ENCODE measurements at places on chromosomes 1 and 21.

DNA sequence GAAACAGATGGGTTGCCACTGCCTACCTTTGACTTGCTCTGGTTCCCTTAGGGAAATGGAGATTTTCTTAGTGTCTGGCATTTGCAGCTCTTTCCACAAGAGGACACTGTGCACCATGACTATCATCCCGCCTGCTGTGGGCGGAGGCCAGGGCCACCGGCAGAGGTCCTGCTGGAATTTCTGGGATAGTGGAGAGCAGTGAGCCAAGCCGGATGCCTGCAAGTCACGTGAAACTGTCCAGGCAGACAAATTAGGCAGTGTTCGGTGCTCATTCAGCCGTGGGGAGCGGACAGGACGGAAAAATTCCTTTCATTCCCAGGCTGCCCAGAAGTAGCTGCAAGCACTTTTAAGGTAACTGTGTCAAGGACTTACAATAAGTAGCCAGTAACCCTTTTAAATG lies 43.4 kb downstream of the IGSF5 start:
- DNase-seq: no peak

DNA sequence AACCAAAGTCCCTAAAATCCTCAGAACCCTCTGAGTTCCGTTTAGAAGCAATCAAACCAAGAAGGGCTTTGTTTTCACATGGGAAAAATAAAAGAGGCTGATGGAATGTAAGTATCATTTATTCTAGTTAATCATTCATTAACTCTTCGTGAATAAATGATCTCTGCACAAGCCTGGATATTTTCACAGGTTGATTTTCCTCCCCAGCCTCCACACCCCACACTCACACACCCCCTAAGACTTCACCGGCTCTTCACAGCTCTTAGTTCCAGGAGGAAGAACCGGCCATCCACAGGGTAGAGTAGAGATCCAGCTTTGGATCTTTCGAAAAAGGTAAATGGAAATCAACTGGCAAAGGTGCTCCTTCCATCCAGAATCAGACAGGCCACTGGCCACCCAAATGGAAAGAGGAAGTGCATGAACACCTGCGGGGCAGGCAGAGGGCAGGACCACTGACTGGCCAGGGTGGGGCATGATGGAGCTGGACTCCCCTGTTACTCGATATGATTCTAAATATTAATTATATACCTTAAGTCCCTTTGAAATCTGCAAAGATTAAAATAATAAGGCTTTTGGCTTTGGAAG lies 10.0 kb downstream of the C1orf198 start:
- no peak for DNase-seq

DNA sequence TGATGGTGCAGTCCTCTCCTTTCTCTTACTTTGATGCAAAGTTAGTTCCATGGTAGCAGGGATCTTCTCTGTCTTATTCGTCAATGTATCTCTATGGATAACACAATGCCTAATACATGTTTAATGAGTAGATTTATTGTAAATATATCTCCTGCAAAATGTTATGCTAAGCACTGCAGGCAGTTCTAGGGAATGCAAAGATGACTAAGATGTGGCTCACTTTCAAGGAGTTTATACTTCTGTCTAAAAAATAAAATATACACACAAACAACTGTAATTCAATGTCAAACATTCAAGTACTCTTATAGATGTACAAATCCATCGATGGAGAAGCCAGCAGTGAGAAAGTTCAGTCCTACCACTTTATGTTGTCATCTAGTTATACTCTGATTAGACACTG lies 194.3 kb downstream of the KCTD3 start:
- DNase-seq: no peak

DNA sequence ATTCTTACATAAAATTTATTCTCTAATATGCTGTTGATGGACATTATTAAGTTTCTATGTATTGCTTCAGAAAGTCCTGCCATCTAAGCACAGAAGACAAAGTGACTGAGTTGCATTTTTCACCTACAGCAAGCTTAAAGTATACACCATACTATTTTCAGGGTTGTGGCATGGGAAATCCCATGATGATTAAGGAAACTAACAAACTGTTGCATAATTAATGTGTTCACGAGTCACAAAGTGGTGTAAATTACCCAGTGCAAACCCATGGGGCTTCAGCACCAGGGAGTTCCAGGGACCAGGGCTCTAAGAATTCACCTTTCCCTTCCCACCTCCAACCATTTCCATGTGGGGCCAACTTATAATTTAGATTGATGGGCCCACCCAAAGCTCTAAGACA lies 81.9 kb upstream of the NR5A2 start:
- DNase-seq: no peak

DNA sequence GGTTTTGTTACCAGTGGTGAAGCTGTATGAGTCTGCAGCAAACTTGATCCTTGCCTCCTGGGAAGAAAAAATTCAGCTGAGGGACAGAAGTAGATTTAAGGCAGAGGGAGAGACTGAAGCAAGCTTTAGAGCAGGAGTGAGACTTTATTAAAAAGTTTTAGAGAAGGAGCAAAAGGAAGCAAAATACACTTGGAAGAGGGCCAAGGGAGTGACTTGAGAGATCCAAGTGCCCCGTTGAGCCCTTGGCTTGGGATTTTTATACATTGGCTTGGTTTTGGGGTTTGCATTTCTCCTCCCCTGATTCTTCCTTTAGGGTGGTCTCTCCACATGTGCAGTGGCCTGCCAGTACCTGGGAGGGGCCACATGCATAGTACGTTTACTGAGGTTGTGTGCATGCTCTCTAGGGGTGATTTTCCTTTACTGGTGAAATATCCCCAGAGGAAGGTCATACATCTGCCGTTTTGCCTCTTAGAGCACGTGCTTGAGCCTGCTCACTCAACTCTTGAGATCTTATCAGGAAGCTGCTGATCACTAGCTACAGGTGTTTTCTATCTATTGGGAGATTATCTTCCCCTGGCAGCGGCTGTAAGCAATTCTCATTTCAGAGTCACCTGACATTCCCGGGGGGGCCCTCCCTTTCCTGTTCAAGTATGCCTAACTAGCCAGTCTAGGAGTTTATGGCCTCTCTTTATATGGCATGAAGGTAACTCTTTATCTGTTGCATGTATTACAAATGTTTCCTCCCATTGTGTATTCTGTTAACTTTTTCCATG lies 20.3 kb downstream of the FASLG start:
- DNase-seq: no peak

- DNase-seq: no peak
Measured at GRCh38 chr1:26702680-26703038, 6.8 kb downstream of the ARID1A start.

DNA sequence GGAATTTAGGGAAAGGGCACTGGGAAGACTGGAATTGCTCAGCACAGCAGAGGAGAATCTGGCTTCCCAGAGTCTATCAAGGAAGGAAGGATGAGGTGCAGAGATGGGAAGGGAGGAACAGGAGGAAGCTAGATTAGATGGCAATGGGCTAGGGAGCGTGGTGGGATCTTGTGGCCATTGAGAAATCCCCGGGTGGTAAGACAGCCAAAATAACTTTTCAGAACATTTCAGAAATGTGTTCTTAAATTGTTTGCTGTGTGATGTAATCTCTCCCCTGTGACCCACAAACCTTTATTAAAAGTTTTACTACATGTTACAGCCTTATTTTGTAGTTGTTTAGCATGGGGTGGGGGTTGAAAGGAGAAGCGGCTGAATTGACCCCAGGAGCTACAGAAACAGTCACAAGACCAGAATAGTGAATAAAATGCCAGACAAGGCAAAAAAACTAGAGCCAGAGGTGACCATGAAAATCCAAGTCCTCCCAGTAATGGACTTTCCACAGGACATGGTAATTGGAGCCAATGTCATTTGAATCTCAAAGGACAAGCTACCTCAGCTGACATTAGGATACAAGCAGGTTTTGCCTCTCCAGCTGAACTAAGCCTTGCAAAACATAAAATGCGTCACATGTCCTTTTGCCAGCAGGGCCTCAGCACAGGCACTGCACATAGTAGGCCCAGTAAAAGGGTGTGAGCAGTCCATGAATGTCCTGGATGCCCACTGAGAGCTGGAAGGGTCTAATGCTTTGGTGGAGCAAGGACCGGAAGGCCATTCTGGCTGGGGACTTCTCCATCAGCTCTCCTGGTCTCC lies 980 bp upstream of the AHCYL1 start:
- no peak for DNase-seq

DNA sequence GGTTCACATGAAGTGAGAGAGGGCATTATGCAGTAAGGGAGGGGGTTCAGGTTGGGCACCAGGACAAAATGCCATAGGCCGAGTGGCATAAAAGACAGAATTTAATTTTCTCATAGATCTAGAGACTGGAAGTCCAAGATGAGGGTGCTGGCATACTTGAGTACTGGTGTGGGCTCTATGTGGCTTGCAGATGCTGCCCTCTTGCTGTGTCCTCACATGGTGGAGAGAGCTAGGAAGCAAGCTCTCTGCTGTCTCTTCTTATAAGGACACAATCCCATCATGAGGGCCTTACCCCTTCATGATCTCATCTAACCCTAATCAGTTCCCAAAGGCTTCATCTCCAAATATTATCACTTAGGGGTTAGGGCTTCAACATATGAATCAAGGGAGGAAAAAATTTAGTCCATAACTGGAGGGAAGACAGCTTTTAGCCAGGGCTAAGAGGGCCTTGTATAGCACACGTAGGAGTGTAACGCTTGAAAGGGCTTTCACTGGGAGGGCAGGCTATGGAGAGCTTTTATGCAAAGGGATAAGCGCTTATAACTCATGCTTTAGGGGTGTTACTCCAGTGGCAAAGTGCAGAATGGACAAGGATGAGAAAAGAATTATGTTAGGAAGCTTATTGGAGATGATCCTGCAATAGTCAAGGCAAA lies 64.5 kb downstream of the PLPPR5 start:
- no peak for DNase-seq

GRCh38 chr1:76137746-76138145 lies 63.2 kb downstream of the ST6GALNAC3 start:
- DNase-seq: no peak

DNA sequence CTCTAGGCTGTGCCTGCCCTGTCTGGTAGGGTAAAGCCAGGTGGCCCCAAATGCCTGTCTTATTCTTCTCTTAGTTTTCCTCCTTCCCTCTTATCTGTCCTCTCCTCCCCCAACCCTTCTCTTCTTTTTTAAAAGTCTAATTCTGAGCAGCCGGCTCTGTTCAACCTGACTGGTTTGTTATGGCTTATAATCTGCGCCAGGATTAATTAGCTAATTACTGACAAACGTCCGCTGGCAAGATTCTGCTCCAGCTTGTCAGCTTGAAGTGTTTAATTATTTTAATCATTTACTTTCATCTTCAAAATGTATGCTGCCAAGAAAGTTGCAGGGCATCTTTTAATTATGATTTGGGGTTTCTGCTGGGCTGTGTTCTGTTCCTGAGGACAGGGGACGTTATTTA lies 27.2 kb upstream of the PSMB2 start:
- DNase-seq: no peak

DNA sequence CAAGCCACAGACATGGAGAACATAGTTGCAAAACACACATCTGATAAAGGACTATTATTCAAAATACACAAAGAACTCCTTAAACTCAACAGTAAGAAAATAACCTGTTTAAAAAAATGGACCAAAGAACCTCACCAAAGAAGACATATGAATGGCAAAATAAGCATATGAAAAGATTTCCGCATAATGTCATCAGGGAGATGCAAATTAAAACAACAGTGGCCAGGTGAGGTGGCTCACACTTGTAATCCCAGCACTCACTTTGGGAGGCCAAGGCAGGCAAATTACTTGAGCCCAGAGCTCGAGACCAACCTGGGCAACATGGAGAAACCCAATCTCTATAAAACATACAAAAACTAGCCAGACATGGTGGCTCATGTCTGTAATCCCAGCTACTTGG lies 50.4 kb downstream of the PRPF38A start:
- no peak for DNase-seq

- DNase-seq: no peak
Measured at GRCh38 chr1:32208891-32209328, at the start of gene DCDC2B. Gene DCDC2B, plus strand, starts transcription at chr1:32209089. Its CDS starts 5 bp downstream, at chr1:32209094.

GRCh38 chr1:202197653-202198365 lies 4.2 kb downstream of the LGR6 start:
- peak; percentile 16 for DNase-seq

DNA sequence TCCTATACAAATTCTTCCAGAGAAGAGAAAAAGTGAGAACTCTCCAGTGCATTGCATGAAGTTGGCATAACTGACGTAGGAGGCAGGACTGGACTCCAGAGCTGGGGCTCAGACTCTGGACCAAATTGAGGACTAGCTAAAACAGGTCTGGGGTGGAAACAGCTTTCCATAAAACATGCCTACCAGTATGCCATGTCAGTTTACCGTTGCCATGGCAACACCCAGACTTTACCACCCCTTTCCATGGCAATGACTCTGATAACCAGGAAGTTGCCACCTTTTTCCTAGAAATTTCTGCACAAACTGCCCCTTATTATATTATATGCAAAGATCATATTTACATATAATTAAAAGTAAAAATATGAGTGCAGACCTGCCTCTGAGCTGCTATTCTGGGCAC lies 8.9 kb upstream of the ZBTB8B start:
- no peak for DNase-seq

DNA sequence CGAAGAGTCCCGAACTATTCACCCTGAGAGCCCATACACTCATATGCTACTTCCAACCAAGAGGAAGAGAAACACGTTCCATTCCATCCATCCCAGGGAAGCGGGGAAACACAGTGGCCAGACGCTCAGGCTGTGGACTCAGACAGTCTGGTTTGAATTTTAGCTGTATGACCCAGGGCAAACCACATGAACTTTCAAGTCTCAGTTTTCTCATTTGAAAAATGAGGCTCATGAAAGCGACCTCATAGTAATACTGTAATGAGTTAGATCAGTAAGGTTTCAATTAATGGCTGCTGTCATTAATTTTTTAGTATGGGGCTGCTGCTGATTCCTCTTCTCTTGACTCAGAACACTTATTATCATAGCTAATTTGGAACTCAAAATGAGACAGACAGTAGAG lies 1.5 kb downstream of the FCRL4 start:
- DNase-seq: no peak

DNA sequence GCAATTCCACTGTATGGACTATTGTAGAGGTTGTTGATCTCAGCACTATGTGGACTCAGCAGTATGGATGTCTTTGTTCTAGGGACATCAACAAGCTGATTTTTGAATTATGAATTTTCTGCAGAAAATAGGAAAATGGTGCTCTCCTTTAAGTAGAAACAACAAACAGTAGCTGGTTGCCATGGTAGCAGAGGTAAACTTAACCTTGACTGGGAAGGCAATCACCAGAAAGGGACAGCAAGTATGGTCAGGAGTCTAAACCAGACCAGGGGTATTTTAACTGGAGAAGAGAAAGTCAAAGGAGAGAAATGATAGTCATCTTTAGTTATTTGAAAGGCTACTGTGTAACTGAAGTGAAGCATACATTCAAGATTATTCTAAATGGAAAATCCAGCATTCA lies 22.3 kb downstream of the WLS start:
- DNase-seq: no peak

All from stimulated activated CD8-positive, alpha-beta memory T cell treated with anti-CD3 and anti-CD28 coated beads, Interleukin-7, amount 100 ng/mL, for 4 hours (primary cell).